ENCODE measurements at places on chromosomes 12 and 14. TPM values are rescaled to one million over a fixed set of nuclear protein-coding genes. Genes with fewer than 3 reads are reported as not detected.

The SELPLG gene
- total RNA-seq = 1.1 TPM

The GALNT16 gene
- total RNA-seq = 3.6 TPM

The CYP27B1 gene
- 0.12 TPM for total RNA-seq

The TMEM63C gene
- 0.25 TPM for total RNA-seq

The OTX2 gene
- not detected for total RNA-seq

The MAP3K9 gene
- total RNA-seq = 3.7 TPM

The RAB15 gene
- 2.9 TPM for total RNA-seq

The TAS2R8 gene
- total RNA-seq = not detected

The OTOGL gene
- not detected for total RNA-seq

The KLHDC1 gene
- 8.6 TPM for total RNA-seq

The RFC5 gene
- total RNA-seq = 14.2 TPM

The CCDC38 gene
- not detected for total RNA-seq

The CMA1 gene
- total RNA-seq = not detected

The FOXA1 gene
- total RNA-seq = 0.12 TPM

The NPFF gene
- 0.68 TPM for total RNA-seq

Measured in ovary (tissue), 10 donors.